ENCODE measurements at places on chromosomes 13 and 19.

GRCh38 chr13:49023431-49023830 is 47.7 kb downstream of the FNDC3A start:
- DNase-seq = no peak

DNA sequence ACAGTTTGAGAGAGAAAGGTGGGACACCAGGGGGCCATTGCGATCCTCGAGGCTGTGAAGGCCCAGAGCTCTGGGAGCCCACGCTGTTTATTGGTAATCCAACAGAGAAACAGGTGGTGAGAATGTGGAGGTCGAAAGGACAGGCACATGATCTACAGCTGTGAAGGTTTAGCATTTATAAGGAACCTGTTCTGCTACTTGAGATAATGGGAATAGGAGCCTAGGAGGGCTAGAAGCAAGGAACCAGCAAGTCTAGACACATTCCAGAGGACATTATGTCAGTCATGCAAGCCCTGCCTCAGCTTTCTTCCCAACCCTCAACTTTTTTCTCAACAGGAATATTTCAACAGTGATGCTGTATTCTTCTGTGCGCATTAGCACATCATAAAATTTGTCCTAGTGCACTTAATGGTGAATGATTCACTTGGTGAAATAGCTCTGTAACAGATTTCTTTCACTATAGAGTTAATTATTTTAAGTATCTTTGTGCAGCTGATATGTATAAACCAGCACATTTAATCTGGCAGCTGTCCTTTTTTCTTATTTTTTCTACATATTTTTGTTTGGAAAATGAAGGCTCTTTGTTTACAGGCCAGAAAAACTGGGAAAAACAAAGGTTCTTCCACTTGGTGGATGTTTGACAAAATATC is 25.4 kb downstream of the ZNF90 start:
- no peak for DNase-seq

GRCh38 chr13:59776924-59777690 is 386.6 kb downstream of the DIAPH3 start:
- DNase-seq = no peak

DNA sequence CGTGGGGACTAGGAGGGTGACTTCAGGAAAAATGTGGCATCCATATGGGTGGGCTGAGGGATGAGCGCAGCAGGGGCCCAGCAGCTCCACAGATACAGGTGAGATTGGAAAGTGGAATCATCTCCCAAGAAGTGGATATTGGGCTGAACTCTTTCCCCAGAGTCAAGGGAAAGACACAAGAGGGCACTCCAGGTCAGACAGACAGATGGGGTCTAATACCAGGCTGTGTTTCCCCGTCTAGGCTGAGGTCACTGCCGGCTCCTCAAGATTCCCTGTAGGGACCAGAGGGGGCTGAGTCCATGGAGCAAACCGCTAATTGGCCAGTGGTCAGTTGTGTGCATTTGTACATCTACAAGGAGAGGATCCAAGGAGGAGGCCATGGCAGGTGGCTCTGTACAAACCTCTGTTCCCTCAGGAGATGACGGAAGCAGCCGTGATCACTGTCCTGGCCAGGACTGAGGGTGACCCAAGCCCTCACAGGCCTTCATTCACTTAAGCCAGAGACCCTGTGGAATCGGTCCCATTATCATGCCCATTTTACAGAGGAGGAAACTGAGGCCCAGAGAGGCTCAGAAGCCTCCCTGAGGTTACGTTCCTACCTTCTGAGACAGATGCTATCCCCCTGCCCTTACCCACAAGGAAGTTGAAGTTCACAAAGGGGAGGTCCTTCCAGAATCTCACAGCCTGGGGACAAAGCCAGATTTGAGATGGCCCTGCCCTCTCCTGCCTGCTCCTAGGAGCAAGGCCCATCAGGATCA is 14.9 kb upstream of the IGLON5 start:
- DNase-seq = no peak

DNA sequence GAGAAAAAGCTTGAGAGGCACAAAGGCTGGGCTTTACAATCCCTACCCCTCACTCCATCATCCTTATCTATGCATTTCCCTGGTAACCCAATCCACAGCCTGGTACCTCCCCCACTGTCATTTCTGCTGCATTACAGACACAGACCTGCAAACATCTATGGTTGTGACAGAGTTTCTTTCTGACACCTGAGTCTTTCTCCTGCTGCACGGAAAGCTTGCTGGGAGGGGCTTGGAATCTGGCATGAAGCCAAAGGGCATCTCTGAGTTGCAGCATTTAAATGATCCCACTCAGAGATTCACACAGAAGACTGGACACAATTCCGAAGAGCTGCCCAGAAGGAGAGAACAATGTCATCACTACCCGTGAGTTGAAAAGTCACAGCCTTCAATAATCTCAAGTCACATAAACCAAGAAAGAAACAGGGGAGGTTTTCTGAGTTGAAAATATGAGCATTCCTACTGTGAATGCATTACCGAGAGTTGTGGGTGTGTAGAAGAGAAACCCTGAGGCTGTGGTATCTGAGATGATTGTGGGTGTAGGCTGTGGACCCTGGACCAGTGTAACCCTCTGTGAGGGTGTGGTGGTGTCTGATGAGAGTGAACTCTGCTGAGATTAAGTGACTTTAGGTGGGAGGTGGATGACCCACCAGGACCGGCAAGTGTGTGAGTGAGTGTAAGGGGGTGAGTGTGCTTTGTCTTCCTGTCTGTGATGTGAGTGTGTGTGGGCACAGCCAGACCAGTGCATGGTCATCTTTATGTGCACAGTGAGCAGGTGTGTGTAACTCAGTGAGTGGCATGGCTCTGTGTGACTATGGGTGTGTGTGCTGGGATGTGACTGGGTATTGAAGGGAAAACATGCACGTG is at the start of gene LGALS14:
LGALS14 (plus strand) TSS at position 301 of the 864 bp plus-strand sequence; CDS start at position 349, 48 bp downstream.
- DNase-seq = no peak

DNA sequence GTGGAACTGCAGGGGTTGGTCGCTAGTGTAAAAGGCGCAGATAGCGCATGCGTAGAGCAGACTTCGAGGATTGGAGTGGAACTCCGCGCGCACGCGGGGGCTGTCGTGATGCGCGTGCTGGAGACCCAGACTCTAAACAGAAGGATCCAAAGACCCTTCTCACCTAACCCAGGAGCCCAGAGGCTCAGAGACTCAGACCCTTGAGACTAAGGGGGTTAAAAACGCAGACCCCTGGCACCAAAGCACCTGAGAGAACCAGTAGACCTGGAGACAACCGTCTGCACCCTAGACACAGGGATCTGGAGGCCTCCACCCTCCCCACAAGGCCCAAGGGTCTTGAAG is 567 bp upstream of the CTU1 start:
- DNase-seq = no peak

DNA sequence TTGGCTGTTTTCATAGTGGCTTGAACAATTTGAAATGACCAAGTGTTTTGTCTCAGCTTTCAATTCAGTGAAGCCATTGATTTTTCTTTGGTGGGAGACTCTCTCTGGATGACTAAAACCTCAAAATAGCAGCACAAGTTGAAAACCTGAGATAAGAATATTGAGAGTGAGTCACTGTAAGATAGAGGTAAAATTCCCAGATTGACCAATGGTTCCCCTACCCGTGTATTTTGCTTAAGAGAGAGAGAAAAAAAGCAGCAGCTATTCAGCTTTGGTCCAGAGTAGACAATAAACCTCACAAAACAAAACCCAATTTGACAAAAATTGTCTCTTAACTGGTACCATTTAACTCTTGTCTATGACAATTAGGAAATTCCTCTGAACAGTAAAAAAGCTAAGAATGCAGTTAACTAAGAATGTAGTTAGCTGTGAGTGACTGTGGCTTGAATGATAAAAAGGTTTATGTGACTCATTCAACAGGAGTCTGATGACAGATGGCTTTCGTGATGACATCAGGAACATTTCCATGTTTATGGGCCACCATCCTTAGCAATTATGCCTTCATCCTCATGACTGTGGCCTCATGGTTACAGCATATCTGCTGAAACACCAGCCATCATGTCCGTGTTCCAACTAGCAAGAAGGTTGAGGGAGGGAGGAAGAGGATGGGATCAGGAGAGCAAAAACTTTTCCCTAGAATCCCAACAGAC is 356.9 kb downstream of the NDFIP2 start:
- no peak for DNase-seq

DNA sequence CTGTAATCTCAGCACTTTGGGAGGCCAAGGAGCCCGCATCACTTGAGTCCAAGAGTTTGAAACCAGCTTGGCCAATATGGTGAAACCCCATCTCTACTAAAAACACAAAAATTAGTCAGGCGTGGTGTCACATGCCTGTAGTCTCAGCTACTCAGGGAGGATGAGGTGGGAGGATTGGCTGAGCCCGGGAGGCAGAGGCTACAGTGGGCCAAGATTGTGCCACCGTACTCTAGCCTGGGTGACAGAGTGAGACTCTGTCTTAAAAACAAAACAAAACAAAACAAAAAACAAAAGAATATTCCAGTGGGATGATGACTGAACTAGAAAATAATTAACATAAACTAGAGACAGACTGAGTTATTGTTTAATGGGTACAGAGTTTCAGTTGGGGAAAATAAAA is 81.7 kb upstream of the ABCC4 start:
- DNase-seq = no peak

DNA sequence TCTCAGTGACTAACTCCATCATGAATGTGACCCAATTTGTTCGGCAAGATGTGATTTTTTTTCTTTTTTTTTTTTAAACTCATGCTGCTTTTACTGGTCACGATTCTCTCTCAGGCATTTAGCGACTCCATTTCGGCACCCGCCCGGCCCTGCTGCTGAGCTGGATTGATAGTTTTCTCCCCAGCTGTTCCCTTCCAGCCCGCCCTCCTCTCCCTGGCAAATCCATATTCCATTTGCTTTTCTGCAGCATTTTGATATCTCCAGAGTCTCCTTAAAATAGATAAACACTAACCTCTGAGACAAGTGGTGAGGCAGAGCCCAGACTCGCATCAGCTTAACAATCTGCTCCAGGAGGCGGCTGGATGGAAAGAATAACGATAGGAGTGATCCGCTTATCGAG is 55.5 kb upstream of the KATNAL1 start:
- no peak for DNase-seq

DNA sequence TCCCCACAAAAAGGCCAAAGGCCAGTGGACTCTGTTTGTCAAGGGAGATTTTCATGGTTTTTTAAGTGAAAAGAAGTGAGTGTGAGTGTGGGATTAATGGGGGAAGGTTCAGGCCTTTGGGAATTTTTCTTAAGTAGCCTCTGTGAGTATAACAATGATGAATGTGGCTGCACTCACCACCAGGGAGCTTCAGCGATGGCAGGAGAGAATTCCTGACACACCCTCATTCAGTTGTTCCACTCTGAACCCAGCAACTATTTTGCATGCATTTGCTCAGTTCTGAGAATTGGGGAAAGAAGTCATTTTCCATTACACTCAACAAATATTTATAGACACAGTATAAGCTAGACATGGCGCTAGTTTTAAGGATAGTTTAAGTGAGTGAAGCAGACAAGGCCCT is 117.9 kb downstream of the CCNA1 start:
- DNase-seq = no peak

Measured in small intestine (tissue), 16 donors.